Parietal lobe (tissue), 2 donors: ENCODE measurements at places on chromosomes 3 and 15. TPM values are rescaled to one million over a fixed set of nuclear protein-coding genes. Genes with fewer than 3 reads are reported as not detected.

The BSN gene
- total RNA-seq, result 23.5 TPM

The FRMD5 gene
- total RNA-seq, result 33.5 TPM

The SI gene
- not detected for total RNA-seq

The PARP3 gene
- 7.5 TPM for total RNA-seq

The ERICH6 gene
- not detected for total RNA-seq

The LMAN1L gene
- not detected for total RNA-seq

The KCNMB3 gene
- total RNA-seq, result 9.7 TPM
